ENCODE measurements at places on chromosomes 13 and 19.

- H3K4me1 ChIP-seq: no peaks in the 10 kb centered on the region
- H3K27ac ChIP-seq: no peak overlapping the region
- H3K27me3 ChIP-seq: no peaks in the 10 kb centered on the region
- DNase-seq: no peak
- H3K4me3 ChIP-seq: no peak overlapping the region
- no peaks in the 10 kb centered on the region for H3K36me3 ChIP-seq
These were observed 385.2 kb downstream of the PCDH20 start for GRCh38 chr13:61030445-61030844.

DNA sequence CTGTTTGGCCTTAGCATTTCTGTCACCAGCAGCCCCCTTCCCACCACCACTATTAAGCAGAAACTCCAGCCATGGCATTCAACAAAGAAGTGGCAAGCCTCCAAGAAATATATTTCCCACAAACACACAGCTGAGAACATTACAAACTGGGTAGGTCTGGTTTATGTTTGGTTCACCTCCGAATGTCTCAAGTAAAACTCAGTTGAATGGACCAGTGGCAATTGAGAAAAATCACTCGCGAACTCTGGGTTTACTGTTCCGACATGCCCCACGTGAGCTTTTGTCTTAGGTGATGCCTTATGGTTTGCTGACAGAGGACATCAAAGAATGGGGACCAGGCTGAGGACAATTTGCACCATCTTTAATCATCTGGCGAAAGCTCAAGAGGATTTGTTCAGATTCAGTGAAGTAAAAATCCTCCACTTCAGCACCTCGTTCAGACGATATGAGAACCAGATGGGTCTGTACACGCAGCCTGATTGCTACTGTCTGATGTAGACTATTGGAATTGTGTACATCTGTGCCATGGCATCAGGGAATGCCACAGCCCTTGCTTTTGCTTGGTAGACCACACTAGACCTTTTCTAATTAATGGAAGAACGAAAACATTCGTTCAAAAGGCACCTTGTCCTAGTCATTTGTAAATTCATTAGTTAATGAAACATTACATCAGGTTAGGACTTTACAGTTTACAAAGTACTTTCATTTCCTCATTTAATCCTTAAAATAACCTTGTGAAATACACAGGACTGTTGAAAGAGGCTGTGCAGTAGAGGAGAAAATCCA is 59.4 kb downstream of the SLC10A2 start:
- no peak overlapping the region for H3K27ac ChIP-seq
- no peak for DNase-seq
- H3K4me1 ChIP-seq: no peaks in the 10 kb centered on the region
- no peak overlapping the region for H3K4me3 ChIP-seq
- no peaks in the 10 kb centered on the region for H3K36me3 ChIP-seq

DNA sequence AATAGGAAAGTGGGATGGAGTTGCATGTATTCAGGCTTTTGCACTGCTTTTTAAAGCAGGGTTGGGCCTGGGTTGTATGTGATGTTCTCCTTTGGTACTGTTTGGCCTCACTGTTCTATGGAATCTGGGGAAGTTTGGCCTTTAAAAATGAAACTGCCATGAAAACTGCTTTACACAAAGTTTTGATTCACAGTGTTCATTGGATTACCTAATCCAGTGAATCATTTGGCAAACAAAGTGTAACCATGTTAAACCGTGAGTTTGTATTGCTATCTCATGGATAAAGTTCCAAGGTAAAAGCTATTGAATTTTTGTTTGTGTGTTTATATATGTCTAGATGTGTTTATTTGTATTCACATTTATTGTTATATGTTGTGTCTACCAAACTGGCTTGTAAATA is 1658.6 kb downstream of the OLFM4 start:
- no peaks in the 10 kb centered on the region for H3K4me1 ChIP-seq
- no peak overlapping the region for H3K27ac ChIP-seq
- DNase-seq: no peak
- H3K27me3 ChIP-seq: no peaks in the 10 kb centered on the region

DNA sequence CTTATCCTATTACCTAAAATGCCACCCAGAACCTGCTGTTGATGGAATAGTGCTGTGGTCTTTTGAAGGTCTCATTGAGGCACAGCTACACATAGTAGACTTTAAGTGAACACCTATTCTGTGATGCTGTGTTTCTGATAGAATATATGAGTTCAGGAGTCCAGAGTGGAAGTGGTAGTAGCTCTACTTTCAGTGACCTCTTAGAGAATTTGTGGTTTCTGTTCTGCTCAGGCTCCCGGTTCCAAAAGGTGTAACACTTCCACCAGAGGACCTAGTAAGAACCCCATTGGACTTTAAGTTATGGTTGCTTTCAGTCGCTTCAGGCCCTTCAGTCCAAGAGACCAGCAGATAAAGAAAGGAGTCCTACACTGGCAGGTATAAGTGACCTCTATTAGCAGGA is 11.4 kb upstream of the MYCBP2 start:
- no peak overlapping the region for H3K4me3 ChIP-seq
- no peaks in the 10 kb centered on the region for H3K36me3 ChIP-seq
- no peak overlapping the region for H3K27ac ChIP-seq
- no peak for DNase-seq

DNA sequence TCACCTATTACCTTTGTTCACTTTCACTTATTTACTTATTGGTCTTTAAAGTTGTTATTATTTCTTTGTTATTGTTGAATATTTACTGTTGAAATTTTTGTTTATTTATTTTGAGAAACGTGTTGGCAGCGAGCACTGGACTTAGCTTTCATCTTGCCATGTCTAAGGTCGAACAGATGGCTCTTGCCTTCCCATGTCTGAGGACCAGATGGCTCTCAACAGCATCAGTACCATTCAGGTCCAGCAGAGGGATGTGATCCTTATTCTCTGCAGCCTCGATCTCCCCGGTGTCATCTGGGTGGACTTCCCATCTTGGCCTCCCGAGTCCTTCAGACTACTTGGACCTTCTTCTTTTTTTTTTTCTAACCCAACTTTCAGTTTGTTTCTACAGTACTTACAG is 1437.6 kb downstream of the UQCRFS1 start:
- H3K36me3 ChIP-seq: no peaks in the 10 kb centered on the region
- no peak overlapping the region for H3K4me3 ChIP-seq
- DNase-seq: no peak
- no peaks in the 10 kb centered on the region for H3K27me3 ChIP-seq

GRCh38 chr19:11251650-11252314 is 10.5 kb downstream of the DOCK6 start:
- H3K27ac ChIP-seq: no peak overlapping the region
- H3K27me3 ChIP-seq: no peaks in the 10 kb centered on the region
- H3K4me3 ChIP-seq: no peak overlapping the region
- no peak for DNase-seq

GRCh38 chr13:43132257-43132656 is 108.9 kb downstream of the DNAJC15 start:
- DNase-seq: no peak
- H3K27ac ChIP-seq: no peak overlapping the region
- no peaks in the 10 kb centered on the region for H3K36me3 ChIP-seq
- no peak overlapping the region for H3K4me3 ChIP-seq

GRCh38 chr13:74131227-74131626 is 3.0 kb downstream of the KLF12 start:
- no peaks in the 10 kb centered on the region for H3K27me3 ChIP-seq
- H3K36me3 ChIP-seq: no peaks in the 10 kb centered on the region
- DNase-seq: no peak
- H3K4me1 ChIP-seq: peaks cover 31% of the 10 kb centered on the region
- H3K4me3 ChIP-seq: no peak overlapping the region

- peaks cover 16% of the 10 kb centered on the region for H3K4me1 ChIP-seq
- no peaks in the 10 kb centered on the region for H3K27me3 ChIP-seq
- H3K36me3 ChIP-seq: peaks cover 4% of the 10 kb centered on the region
- H3K4me3 ChIP-seq: no peak overlapping the region
- DNase-seq: no peak
These were observed 42.6 kb upstream of the RNF113B start for GRCh38 chr13:98219685-98220084.

GRCh38 chr13:110825516-110825915 is 89.4 kb downstream of the ANKRD10 start:
- no peaks in the 10 kb centered on the region for H3K36me3 ChIP-seq
- no peak for DNase-seq
- H3K27ac ChIP-seq: no peak overlapping the region
- H3K27me3 ChIP-seq: peaks cover 5% of the 10 kb centered on the region

GRCh38 chr19:46919324-46919723 is 58.5 kb downstream of the ARHGAP35 start:
- H3K27ac ChIP-seq: no peak overlapping the region
- no peak for DNase-seq
- H3K4me1 ChIP-seq: peaks cover 16% of the 10 kb centered on the region
- H3K27me3 ChIP-seq: no peaks in the 10 kb centered on the region
- H3K4me3 ChIP-seq: no peak overlapping the region
- H3K36me3 ChIP-seq: peaks cover 33% of the 10 kb centered on the region

DNA sequence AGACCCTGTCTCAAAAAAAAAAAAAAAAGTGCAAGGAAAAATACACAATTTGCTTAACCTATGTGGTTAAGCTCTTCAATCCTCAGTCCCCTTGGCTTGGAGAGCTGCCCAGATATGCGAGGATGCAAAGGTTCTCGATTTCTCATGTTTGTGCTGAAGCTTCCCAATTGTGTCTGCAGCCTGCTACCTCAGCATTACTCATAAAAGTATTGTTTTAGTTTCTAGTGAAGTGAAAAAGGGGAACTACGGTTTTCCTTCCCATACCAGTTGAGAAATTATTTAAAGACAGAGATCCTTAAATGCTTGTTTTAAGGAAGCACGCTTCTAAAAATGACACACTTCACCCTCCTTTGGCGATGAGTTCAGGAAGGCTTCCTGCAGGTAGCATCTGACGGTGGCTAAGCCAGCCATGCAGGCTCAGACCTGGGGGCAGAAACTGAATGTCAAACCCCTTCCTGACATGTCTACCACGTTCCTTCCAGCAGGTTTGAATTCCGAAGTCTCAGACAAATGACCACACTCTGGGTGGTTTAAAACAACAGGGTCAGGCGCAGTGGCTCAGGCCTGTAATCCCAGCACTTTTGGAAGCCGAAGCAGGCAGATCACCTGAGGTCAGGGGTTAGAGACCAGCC is 47.9 kb downstream of the RUBCNL start:
- H3K4me1 ChIP-seq: no peaks in the 10 kb centered on the region
- H3K27ac ChIP-seq: no peak overlapping the region
- DNase-seq: no peak
- no peaks in the 10 kb centered on the region for H3K36me3 ChIP-seq
- no peak overlapping the region for H3K4me3 ChIP-seq

GRCh38 chr19:29495091-29495490 is 30.7 kb upstream of the VSTM2B start:
- H3K4me1 ChIP-seq: peaks cover 5% of the 10 kb centered on the region
- no peak overlapping the region for H3K27ac ChIP-seq
- H3K36me3 ChIP-seq: no peaks in the 10 kb centered on the region
- H3K27me3 ChIP-seq: peaks cover 11% of the 10 kb centered on the region
- H3K4me3 ChIP-seq: no peak overlapping the region

GRCh38 chr13:29540334-29540733 is 55.2 kb downstream of the SLC7A1 start:
- peaks cover 27% of the 10 kb centered on the region for H3K4me1 ChIP-seq
- H3K27me3 ChIP-seq: no peaks in the 10 kb centered on the region
- no peak for DNase-seq
- H3K36me3 ChIP-seq: peaks cover 10% of the 10 kb centered on the region

DNA sequence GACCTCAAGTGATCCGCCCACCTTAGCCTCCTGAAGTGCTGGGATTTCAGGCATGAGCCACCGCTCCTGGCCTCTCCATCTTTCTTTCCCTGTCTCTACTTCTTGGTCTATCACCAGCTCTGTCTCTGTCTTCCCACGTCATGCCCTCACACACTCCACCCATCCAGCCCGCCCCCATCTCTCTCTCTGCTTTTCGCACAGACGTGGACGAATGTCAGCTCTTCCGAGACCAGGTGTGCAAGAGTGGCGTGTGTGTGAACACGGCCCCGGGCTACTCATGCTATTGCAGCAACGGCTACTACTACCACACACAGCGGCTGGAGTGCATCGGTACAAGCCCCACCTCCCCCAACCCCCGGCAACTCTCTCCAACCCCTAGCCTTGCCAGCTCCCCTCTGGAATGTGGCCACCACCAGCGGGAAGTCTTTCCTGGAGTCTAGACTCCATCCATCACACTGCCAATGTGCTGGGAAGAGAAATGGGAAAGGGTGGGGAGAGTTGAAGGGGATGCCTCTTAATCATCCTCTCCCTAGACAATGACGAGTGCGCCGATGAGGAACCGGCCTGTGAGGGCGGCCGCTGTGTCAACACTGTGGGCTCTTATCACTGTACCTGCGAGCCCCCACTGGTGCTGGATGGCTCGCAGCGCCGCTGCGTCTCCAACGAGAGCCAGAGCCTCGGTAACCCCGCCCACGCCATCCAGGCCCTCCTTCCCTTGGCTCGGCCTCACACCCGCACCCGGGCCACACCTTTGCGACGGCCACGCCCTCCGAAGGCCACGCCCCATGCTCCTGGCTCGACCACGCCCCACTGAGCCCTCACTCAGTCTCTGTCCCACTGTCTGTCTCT is 22.5 kb downstream of the LTBP4 start:
- no peak for DNase-seq
- no peak overlapping the region for H3K4me3 ChIP-seq
- H3K36me3 ChIP-seq: peaks cover 80% of the 10 kb centered on the region

GRCh38 chr13:95793018-95793555 is 116.1 kb downstream of the DNAJC3 start:
- peaks cover 40% of the 10 kb centered on the region for H3K36me3 ChIP-seq
- no peaks in the 10 kb centered on the region for H3K4me1 ChIP-seq
- no peak overlapping the region for H3K27ac ChIP-seq
- no peak for DNase-seq

Data from suprapubic skin (tissue), 4 donors.